ENCODE measurements at places on chromosomes 16 and 17.

DNA sequence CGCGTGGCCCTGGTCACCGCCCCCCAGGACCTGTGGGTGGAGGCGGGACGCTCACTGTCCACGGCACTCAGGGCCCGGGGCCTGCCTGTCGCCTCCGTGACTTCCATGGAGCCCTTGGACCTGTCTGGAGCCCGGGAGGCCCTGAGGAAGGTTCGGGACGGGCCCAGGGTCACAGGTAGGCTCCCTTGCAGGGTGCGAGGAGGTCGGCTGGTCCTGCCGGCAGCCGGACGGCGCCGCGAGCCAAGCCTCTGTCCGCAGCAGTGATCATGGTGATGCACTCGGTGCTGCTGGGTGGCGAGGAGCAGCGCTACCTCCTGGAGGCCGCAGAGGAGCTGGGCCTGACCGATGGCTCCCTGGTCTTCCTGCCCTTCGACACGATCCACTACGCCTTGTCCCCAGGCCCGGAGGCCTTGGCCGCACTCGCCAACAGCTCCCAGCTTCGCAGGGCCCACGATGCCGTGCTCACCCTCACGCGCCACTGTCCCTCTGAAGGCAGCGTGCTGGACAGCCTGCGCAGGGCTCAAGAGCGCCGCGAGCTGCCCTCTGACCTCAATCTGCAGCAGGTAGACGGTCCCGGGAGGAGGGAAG lies 1.3 kb downstream of the GUCY2D start:
- no peak for DNase-seq

- no peak for DNase-seq
These were observed 15.8 kb downstream of the FA2H start for GRCh38 chr16:74758801-74759200.

DNA sequence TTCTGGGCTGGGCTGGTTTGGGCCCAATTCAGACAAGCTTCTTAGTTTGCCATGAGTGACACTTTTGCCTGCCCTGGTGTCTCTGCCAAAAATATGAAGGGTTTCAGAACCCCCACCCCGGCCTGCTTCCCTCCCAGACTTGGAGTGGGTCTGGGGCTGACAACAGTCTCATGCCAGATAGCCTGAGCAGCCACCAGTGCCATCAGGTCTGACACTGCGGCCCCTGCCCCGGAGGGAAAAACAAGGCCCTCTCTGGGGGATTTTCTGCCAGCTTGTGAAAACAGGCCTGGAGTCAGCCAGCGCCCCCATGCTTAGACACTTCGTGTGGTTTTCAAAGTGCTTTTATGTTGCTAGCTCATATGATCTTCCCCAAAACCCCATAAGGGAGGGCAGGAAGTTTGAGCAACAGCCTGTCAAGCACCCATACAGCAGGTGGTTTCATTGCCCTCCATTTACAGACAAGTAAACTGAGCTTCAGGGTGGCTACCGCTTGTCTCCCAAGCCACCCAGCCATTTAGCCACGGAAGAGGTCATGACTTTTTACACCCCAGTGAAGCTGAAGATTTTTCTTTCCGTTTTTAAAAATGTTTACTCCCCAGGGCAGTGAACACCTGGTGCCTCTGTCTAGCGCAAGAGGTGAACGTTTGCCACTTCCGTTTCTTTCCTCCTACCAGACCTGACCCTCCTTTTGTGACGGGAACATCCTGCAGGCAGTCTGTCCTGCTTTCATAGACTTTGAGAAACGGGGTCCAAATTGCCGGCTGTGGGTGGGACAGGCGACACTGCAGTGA lies 300.6 kb downstream of the SEC14L1 start:
- peak; percentile 91 for DNase-seq

DNA sequence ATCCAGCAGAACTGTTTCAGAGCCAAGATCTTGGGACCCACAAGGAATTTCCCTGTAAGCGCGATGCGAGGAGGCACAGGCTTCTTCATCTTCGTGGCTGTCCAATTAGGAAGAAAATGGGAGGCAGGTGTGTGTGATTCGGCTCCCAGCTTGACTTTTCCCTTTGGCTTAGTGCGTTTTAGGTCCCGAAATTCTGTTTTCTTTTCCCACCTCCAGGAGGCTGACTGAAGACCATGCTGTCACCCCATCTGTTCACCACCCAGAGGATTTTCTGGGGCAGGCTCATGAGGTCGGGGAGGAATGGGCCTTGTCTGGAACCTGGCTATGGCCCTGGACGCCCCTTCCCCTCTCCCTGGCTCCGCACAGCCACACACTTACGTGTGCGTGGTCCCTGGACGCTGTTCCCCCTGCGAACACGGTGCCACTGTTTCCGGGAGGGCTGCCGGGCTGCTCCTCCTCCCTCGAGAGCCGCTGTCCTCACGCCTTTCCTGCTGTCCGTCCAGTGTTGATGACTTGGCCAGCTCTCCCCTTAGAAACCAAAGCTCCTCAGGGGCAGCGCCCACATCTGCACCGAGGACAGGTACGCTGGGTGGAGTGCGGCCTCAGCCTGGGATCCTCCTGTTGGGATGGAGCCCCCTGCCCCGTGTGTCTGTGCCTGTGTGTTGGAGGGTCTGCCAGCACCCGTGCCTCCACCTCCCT lies 2.7 kb upstream of the PABPN1L start:
- no peak for DNase-seq

GRCh38 chr16:54317101-54317611 lies 30.6 kb upstream of the IRX3 start:
- DNase-seq, result no peak

- no peak for DNase-seq
These were observed 25.2 kb downstream of the NME3 start for GRCh38 chr16:1745900-1746692.

GRCh38 chr16:50697881-50698767 lies 4.7 kb downstream of the NOD2 start:
- peak; percentile 85 for DNase-seq

DNA sequence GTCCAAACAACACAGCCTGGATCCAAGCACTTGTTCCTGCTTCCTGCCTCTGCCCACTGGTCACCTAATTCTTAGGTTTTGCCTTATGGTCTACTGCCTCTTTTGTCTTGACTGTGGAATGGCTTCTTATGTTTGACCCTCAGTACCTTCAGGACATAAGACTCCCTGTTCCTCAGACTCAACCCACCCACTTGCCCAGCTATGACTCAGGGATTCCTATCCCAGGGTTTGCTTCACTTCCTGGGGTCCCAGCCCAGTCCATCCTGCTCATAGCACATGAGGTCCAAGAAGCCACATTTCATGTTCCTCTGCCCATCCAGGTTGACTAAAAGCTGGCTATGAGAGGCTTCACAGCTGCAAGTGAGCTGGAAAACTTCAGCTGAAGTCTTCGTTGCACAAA lies 320.9 kb upstream of the CDH5 start:
- DNase-seq, result no peak

- no peak for DNase-seq
These were observed 2.2 kb downstream of the PIP4K2B start for GRCh38 chr17:38797158-38797490.

DNA sequence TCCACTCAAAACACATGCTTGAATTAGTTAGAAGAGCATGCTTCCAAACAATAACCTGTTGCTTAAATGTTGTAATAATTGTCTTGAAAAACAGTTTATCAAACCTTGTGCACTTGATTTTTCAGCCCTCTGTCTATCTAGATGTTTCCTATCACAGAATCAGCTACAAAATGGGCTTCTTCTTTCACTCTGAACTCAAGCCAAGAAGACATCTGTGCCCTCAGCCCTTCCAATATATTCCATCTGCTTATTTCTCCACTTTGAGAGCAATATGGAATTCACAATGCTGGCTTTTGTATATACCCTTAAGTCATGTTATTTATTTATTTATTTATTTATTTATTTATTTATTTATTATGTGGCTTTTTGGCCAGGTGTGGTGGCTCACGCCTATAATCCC lies 234.2 kb downstream of the TOX3 start:
- no peak for DNase-seq

GRCh38 chr17:65418622-65419021 lies 142.8 kb downstream of the AXIN2 start:
- no peak for DNase-seq

GRCh38 chr16:48817032-48817431 lies 207.1 kb upstream of the N4BP1 start:
- no peak for DNase-seq

- no peak for DNase-seq
These were observed 3.5 kb upstream of the CDC6 start for GRCh38 chr17:40284085-40284713.

DNA sequence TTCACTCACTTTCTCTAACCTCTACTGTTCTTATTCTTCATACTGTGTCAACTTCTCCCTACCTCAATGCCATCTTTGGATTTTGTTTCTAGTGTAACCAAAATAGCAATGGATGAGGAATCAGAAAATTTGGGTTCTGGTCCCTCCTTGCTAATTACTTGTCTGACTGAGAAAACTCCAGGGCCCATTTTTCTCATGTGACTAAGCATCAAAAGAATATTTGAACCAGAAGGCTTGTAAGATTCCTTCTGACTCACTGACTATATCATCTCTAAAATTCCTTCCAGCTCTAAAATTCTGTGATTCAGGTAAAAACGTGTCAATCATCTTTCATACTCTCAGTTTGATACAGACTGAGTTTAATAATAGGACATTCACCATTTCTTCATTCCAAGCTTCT lies 57.9 kb downstream of the BRIP1 start:
- no peak for DNase-seq

DNA sequence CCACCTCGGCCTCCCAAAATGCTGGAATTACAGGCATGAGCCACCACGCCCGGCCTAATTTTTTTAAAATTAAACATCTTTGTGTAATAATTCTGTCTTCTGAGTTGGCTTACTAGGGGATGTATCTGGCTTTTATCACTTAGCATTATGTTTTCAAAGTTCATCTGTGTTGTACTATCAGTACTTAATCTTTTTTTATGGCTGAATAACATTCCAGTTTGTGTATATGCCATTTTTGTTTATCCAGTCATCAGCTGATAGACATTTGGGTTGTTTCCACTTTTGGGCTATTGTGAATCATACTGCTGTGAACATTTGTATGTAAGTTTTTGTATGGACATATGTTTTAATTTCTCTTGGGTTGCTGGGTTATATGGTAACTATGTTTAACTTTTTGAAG lies 69.0 kb downstream of the CHD9 start:
- no peak for DNase-seq

DNA sequence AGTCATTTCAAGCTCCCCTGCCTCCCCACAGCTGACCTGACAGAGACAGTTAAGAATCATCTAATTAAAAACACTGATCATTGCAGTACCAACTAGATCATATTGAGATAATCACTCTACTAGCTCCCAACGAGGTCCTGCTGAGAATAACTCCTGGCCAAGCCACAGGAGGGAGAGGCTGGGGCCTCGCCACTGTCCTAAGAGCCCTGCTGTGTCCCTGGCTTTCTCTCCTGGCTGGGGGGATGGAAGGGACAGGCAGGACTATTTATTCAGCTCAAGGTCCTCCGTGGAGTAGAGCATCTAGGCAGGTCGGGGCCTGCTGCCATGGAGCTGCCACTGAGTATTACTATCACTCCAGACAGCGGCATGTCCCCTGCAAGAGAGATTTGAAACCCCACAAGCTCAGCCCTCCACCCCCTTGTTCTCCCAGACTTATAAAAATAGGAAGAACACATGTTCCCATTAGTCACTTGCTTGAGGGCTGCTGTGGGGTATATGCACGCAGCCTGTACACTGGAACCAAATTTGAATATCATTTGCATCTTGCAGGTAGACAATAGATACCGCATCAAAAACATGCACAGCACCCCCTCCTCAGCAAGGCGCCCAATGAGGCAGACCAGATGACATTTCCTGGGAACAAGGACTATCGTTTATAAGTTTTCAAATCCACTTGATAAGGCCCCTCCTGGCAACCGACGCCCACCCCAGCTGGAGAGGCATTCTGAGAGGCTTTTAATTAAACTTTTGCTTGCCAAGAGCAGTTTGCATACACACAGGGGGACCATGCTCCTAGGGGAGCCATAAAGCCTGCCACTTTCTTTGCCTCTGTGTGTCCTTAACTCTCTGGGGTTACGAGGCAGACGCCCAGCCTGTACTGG lies 385.2 kb upstream of the ZFHX3 start:
- DNase-seq, result no peak

GRCh38 chr17:75242461-75243042 lies 18.9 kb downstream of the GGA3 start:
- peak; percentile 71 for DNase-seq

- DNase-seq, result no peak
These were observed 192.8 kb downstream of the BANP start for GRCh38 chr16:88144028-88144511.

DNA sequence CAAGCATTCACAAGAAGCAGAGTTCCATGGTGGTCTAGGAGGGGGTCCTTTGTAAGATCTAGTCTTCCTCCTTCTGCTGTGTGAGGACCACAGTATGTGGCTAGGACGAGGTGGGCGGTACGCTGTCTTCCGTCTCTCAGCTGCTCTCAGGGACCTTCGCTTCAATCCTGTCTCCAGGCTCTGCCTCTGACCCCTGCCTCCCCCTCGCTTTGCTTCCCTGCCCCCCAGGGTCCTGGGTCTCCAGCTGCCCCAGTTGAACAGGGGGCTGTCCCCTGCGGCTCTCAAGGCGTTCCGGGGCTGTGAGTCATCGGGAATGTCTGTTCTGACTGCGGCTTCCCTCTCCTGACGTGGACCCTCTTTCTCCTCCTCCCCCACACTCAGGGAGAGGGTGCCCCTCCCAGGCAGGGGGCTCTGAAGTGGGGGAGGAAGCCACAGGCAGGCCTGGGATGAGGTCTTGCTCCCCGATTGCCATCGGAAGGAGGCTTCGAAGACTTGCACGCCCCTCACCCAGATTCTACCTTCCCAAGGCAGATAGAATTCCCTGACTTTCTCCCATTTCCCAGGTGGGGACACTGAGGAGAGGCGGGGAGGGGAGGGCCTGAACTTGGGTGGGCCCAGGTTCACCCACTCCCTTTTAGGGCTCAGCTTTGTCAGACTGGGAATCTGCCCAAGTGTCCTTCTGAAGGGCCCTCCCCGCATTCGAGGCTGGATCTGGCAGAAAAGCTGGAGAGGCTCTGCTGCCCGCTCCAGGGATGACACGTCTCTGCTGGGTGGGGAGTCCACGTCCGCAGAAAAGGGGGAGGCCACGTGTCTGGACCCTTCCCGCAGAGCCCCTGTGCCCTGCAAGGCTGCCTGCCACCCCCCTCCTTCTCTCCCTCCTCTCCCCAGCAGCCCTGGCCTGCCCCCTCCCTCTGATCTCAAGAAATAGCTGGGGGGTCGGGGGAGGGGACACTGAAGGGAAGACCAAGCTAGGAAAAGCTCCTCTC lies 9.1 kb upstream of the COL1A1 start:
- peak; percentile 44 for DNase-seq

All from activated CD8-positive, alpha-beta memory T cell treated with anti-CD3 and anti-CD28 coated beads for 24 hours (primary cell).